ENCODE measurements at places on chromosomes 2 and 18. TPM values are rescaled to one million over a fixed set of nuclear protein-coding genes. Genes with fewer than 3 reads are reported as not detected.

DNA sequence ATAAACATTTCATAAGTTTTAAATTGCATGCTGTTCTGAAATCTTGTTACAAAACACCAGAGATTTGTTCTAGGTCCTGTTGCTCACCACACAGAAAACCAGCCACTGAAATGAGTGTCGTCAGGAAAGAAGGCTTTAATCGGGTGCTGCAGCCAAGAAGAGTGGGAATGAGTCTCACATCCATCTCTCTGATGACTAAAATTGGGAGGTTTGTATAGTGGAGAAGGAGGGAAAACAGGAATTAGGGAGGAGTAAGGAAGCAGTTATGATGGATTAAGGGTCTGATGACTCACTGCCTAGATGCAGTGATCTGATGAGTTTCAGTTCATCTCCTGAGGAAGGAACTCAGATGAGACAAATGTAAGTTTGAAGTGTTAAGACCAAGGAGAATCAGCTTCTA lies 42.1 kb upstream of the GPR39 start:
- no peak for DNase-seq

GRCh38 chr18:1544016-1544415 lies 639.3 kb downstream of the ADCYAP1 start:
- no peak for DNase-seq

INHBB gene
- polyA plus RNA-seq: 0.96 TPM

GRCh38 chr2:177147093-177147694 lies 65.4 kb upstream of the HNRNPA3 start:
- peak; percentile 73 for DNase-seq

DNA sequence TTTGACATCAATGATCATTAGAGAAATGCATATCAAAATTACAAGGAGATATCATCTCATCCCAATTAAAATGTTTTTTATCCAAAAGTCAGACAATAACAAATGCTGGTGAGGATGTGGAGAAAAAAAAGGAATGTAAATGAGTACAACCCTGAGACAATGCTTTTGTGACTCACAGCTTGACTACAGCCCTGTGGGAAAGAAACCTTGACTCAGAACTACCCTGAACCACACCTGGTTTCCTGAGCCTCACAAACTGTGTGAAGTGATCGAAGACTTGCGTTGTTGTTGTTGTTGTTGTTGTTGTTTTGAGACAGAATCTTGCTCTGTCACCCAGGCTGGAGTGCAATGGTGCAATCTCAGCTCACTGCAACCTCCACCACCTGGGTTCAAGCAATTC lies 266.6 kb upstream of the MYT1L start:
- no peak for DNase-seq

COL6A3 gene
- 306 TPM for polyA plus RNA-seq

EN1 gene
- 5.1 TPM for polyA plus RNA-seq

DNA sequence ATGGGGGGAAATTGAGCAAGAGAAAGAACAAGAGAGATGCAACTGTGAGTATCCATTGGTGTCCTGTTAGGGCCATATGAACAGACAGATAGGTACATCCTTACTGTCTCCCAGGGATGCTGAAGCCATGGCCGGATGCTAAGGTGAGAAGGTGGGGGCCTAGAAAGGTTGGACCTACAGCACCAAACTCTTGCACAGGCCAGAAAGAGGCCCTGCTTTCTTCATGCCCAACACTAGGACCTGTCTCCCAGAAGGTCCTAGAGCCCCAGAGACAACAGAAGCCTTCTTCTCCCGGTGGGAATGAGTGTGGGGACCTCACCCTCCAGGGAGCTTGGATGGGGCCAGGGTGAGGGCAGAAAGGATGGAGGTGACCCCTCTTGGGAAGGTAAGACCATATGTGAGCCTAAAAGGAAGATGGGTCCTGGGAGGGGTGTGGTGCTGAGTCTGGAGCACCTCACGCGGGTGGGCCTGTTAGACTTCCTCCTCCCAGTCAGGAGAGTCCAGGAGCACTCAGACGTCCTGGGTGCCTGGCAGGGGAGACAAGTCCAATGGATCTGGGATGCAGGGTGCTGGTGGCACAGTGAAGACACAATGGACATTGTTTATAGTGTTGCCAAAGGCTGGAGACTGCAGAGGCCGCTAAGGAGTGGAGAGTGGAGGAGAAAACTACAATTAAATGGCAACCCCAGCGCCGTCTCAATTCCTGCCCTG lies 265.3 kb downstream of the CYP26B1 start:
- no peak for DNase-seq

- DNase-seq: no peak
Measured at GRCh38 chr2:224222974-224223373, 178.9 kb downstream of the FAM124B start.

Measured in muscle of arm (tissue), 14 donors.